Activated T-helper 9 cell treated with anti-CD3 and anti-CD28 coated beads, Interleukin-2, amount 50 U/mL, for 16 hours (primary cell): ENCODE measurements at places on chromosomes 6 and 20.

- DNase-seq = peak; percentile 25
These were observed 166.6 kb upstream of the TAB2 start for GRCh38 chr6:149150801-149151398.

DNA sequence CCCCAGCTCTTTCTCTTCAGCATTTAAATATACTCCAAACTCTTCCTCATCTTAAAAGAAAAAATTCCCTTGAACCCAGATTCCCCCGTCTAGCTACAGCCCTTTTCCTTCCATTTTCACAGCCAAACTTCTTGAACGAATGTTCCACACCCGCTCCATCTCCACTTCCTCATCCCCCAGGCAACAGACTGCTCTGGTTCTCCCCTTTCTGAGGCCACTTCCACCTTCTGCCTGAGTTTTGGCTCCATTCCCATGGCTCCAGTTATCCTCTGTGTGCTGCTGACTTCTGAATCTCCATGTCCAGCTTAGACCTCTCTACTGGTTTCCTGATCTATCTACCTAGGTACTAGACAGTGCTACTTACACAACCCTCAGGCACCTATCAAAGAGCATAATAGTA is 106.4 kb downstream of the RALGAPA2 start:
- no peak for DNase-seq

DNA sequence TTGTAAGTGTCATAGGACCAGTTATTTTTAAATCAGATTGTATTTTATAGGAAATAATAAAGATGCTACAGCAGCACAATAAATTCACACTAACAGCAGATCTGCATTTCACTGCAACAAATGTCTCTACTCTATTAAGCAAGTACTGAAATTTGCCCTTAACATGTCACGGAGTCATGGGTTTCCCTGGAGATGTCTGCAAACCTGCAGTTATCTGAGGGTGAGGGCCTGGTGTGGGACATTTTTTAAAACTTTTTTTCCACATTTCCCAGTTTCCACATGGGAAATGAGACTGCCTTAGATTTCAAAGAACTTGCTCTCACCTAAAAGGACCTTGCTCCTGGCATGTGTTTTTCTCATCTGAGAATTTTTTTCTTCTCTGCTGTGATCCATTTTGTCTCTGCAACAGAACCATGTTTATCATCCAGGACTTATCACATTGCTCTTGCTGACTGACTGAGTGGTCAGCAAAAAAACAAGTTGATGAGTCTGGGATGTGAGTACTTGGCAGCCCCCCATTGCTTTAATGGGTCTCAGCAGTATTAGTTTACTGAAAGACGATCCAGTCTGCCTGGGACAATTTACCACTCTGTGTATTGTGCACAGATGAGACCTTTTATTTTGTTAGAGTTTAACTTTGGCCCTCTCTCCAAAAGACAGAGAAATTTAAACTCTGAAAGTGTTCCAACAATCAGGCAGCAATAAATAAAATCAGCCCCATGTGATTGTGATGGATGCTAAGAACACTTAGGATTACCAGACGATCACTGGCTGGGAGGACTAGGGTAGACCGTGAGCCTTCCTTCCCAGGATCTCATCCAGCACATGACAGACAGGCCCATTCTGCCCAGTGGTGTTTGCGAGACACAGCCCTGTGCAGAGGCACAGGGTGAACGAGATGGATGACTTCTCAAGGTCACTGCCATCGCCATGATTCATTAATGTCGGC is 268.8 kb downstream of the BTBD9 start:
- no peak for DNase-seq

- DNase-seq = no peak
These were observed 210.5 kb downstream of the MOXD1 start for GRCh38 chr6:132190815-132191175.

DNA sequence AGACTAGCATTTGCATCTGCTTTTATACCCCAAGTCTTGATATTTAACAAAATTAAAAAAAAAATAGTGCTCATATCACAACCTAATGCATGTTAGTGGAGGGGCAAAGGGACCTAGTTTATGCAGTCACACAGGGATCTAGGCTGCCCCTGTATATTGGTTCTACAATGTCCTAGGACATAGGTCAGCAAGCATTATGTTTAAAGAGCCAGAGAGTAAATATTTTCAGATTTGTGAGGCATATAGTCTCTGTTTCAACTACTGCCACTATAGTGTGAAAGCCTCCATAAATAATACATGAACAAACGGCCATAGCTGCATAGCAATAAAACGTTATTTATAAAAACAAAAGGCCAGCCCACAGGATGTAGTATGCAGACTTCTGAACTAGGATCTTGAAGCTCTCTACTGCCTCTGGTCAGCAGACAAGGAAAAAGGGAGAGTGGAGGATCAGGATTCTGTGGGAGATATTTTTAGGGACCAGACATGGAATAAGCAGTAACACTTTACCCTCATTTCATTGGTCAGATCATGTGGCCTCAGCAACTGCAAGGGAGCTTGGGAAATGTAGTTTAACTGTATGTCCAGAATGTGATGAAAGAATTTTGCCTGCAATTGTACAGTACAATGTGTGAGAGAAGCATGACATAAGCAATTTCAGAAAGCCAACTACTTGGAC is 414.2 kb upstream of the SPTLC3 start:
- DNase-seq = no peak

DNA sequence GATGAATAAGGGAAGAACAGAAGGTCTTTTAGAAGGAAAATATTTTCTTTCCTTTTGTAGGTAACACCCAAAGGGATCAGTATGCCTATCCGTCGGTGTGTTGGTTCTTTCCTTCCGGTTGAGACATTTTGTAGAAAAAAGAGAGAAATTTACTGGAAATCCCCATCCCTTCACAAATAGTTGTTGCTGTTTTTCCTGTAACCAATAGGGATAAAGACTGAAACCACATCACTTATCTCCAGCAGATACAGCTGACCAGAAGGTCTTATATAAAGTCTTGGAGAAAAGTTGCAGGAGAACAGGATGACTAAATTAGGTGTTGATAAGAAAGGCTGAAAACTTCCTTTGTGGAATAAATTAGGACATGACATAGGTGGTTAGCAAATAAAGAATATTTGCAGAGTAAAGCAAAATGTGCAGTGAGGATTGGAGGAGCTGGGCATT is 14.8 kb upstream of the HLA-DRB1 start:
- DNase-seq = no peak

DNA sequence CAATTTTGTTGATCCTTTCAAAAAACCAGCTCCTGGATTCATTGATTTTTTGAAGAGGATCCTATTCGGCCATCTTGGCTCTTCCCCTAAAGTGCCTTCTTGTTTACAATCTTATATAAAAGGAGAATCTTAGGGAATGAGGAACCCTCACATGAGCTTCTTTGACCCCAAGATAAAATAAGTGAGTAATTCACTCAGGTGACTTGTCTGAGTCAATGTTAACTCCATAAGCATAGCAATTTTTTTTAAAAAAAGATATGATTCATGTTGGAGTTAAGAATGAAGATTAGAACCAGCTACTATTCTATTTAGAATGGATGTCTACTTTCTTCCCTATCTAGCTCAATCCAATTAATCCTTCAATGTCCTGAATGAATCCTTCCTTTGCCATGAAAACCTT is 21.0 kb downstream of the WASF1 start:
- no peak for DNase-seq

DNA sequence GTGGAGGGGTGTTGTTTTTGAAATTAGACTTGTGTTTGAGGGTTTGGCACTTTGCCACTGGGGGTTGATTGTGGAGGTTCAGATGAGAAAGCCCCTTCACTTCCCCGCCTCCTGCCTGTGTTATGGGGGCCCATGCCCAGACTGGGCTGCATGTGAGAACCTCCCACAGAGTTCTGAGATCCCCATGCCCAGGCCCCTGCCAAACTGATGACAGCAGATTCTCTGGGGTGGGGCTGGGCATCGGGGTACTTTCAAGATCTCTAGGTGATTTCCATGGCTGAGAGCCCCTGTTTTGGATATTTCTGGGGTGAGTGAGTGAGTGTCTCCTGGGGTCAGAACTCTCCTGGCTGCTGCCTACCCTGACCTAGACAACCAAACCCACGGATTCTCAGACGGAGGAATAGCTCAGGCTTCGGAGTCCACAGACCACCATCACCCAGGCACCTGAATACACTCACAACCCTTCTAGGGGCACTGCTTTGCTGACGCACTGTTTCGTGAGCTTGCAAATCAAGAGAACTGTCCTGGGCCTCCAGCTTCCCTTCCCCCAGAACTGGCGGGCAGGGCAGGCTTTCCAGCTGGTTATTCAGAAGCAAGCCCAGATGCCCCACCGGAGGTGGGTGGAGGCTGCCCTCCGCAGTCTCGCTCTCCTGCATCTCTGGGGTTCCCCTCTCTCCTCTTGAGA is 6.3 kb downstream of the BCAS1 start:
- no peak for DNase-seq

- no peak for DNase-seq
These were observed 24.5 kb downstream of the ARFGEF2 start for GRCh38 chr20:48945840-48946514.

DNA sequence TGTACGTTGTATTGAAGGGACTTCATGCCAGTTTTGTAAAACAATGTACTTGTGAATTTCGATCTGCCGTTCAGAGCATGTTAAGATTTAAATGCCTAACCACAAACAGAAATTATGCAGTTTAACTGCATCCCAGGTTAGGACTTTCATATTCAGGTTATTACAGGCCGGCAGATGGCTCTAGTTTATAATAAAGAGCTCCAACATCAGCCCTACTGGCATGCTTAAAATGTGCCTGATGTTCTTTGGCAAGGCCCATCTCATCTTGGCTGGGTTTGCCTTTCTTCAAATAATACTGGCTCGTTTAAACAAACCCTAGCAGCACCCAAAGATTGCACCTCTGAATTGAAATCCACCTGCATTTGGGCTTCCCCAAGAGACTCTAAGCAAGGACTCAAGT is 169.3 kb upstream of the RIN2 start:
- DNase-seq = no peak

- DNase-seq = no peak
These were observed 666.7 kb downstream of the UTRN start for GRCh38 chr6:144951730-144952437.

GRCh38 chr6:128455959-128456358 is 64.4 kb downstream of the PTPRK start:
- no peak for DNase-seq

GRCh38 chr6:166157930-166158617 is 9.6 kb downstream of the TBXT start:
- no peak for DNase-seq

DNA sequence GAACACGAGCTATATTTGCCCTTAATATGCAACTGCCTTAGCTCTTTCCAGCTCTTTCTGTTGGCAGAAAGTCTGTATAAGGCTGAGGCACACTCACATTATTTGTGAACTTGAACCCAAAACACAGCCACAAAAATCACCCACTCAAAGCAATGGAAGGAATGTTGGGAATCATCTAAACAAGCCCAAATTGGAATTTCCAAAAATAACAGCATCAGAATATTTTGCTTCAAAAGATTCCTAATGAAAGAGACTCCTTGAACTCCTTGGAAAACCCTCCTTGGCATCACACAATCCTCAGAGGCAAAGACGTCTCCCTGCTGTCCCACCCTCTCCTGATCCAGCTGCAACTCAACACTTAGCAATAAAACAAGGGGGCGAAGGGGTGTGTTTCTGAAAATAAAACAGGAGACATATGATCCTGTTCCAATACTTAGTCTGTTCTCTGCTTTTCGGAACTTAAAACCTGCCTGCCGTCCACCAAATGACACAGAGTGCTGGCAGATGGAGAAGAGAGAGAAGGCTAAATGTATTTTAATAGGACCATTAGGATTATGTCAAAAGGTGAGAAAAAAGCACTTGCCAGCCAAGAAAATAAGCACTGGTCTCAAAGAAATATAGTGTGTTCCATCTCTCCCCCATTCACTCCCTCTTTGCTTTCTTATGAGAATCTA is 320.7 kb upstream of the JARID2 start:
- DNase-seq = no peak

GRCh38 chr6:43793875-43794242 is 23.8 kb downstream of the VEGFA start:
- no peak for DNase-seq

DNA sequence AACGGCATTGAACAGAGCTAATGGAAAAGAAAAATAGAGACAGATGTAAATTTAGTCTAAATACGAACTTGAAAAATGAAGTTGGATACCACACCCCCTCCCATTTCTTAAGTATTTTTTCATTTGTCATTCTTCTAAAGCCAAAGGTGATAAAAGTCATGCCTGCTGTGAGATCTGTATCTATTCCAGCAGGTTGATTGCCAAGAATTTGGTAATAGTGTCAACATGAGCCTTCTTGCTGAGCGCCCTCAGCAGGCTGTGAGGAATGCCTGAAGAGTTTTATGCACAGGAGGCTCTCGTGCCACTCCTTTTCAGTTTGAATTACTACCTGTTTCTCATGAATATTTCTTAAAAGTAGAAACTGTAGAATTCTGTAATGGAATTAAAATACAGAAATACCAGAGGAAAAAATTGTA is 165.4 kb downstream of the QKI start:
- DNase-seq = no peak

DNA sequence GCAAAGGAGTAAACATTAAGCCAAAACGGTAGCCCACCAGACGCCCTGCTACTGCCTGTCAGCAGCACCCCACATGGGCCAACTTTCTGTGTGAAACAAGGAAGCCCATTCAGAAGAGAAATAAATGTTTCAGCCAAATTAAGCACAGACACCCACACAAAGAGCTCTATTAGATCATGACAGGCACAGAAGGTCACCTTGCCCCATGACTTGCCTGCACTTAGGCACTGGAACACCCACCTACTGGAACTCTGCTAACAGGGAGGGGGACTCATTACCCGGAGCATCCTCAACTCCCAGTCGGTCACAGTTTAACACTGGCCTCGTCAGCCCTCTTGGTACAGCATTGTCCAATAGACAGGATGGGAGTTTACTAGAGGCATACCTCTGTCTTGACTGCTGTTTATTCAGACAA is 31.8 kb downstream of the GFOD1 start:
- no peak for DNase-seq

GRCh38 chr6:143197377-143197776 is 136.7 kb downstream of the AIG1 start:
- no peak for DNase-seq

DNA sequence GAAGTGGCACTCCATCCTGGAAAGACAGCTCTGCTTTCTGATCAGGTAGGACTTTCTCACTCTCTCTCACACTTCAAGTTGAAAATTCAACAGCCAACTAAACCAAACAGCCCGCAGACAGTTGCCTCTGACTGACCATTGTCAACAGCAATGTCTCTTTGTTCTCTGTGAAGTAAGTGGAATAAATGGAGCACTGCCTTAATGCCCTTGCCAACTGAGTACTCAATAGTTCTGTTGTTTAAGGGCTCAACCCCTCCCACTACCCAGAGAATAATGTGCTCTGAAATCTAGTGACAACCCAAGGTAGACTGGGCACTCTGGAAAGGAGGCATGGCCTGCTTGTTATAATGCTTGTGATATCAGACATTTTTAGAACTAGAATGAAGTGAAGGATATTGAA is 16.8 kb upstream of the BCLAF1 start:
- DNase-seq = no peak
